Activated T-cell treated with anti-CD3 and anti-CD28 coated beads, Interleukin-2, amount 50 U/mL, for 48 hours (primary cell): ENCODE measurements at places on chromosomes 7 and 10.

- peak; percentile 76 for DNase-seq
Measured at GRCh38 chr7:101814991-101815825, 2.2 kb upstream of the CUX1 start.

GRCh38 chr10:89963451-89964102 is 262.2 kb downstream of the KIF20B start:
- DNase-seq: no peak

DNA sequence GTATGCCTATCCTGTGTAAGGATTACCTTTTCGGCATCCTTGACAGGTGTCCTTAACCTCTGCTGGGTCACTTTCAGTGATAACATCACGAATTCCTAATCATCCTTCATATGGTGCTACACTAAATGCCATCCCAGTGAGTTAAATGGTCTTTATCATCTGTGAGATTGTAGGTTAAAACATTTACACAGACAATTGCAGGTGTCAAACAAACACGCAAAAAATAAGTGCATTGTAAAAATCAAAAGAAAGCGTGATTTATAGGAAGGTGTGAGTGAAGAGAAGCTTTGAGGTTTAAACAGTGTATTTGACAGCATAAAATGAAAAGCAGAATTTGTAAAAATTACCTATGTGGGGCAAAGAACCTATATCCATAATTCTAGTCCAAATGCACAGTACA is 111.5 kb upstream of the IFRD1 start:
- DNase-seq: no peak

DNA sequence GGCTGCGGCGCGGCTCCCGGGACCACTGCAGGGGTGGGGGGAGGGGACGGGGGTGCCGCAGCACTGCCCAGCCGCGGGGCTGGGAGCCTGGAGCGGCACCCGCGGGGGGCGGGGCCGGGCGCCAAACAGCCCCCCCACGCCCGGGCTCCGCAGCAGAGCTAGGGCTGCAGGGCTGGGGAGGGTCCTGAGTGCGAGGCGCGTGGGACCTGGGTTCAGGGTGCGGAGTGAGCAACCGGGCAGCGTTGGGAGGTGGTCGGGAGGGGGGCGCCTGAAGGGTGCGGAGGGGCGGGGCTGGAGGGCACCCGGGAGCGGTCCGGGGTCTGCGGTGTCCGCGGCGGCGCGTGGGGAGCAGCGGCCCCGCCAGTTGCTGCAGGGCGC is 528 bp downstream of the CAMK2G start:
- no peak for DNase-seq

- no peak for DNase-seq
Measured at GRCh38 chr10:1174022-1174421, 117.8 kb downstream of the WDR37 start.

- peak; percentile 52 for DNase-seq
Measured at GRCh38 chr10:132306864-132307751, 642 bp downstream of the STK32C start.

DNA sequence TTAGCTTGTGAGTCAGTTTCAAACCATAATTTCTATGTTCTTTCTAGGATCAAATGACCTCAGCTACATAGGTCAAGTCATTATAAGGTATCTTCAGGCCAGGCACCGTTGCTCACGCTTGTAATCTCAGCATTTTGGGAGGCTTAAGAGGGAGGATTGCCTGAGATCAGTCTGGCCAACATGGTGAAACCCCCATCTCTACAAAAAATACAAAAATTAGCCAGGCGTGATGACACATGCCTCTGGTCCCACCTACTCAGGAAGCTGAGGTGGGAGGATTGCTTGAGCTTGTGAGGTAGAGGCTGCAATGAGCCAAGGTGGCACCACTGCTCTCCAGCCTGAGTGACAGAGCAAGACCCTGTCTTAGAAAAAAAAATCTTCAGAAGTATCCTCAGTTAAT is 362.3 kb downstream of the GATA3 start:
- DNase-seq: peak; percentile 34

DNA sequence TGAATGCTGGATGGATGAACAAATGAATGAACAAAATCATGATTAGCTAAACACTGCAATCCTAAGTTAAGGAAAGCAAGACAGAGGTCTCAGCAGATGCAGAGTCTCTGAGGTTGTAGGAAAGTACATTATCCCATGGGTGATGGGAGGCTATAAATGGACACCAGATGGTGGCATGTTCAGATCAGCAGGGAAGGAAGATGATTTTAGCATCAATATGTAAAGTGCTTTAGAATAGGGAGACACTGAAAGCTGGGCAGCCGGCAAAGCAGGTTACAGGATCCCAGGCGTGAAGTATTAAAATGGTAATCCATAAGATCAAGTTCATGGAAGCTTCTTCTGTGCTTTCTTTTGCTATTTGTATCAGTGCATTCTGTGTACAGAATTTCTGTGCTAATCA is 7.9 kb upstream of the RAPGEF5 start:
- no peak for DNase-seq

- no peak for DNase-seq
Measured at GRCh38 chr7:157700231-157701005, 363.6 kb downstream of the DNAJB6 start.

- DNase-seq: no peak
Measured at GRCh38 chr7:30799206-30799975, 28.2 kb downstream of the MINDY4 start.

GRCh38 chr10:131993275-131993674 is 11.6 kb upstream of the BNIP3 start:
- no peak for DNase-seq

DNA sequence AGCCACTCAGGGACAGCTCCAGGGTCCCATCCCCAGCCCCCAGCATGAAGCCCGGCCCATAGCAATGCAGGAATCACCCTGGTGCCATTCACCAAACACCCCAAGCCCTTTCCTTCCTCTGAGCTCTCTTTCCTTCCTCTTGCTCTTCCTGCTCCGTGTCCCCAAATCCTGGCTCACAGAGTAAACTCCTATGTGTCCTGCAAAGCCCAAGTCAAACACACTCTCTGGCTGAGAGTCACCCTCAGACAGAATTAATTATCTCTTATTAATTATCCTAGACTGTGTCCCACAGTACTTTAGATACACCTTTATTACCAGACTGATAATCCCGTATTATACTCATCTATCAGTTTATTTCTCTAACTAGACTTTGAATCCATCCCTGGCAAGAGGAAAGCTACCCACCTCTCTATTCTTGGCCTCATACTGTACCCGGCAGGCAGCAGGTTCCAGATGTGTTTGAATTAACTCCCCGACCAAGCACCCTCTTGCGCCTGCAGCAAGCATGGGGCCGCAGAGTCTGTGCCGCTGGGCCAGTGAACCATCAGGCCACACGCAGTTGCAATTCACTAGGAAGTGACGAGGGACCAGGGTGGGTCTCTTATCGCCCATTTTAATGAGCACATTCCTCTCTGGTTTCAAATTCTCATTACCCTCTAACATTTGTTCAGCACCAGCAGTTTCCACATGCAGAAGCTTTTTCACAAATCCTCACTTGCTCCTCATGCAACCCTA is 86.7 kb downstream of the PRKAG2 start:
- no peak for DNase-seq

GRCh38 chr10:128281343-128281742 is 155.1 kb upstream of the MKI67 start:
- DNase-seq: no peak

GRCh38 chr7:88184848-88185304 is 35.0 kb downstream of the SRI start:
- peak; percentile 24 for DNase-seq

DNA sequence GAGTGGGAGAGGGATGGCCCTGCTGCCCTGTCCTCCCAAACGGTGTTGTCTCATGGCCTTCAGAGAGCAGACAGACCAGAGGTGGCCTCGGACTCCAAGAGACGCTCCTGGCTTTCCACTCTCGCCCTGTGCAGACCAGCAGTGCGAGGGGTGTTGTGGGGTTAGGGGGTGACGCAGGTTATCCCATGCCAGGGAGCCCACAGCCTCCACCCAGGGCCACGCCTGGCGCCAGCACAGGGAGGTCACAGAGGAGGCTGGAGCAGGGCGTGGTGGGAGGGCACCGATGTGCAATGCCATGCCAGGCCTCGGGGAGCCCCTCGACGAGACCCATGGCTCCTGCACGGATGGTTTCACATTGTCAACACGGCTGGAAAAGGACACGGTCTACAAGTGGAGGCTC is 52.1 kb downstream of the INPP5A start:
- DNase-seq: no peak

- DNase-seq: no peak
Measured at GRCh38 chr7:123637203-123637602, 18.5 kb upstream of the LMOD2 start.

DNA sequence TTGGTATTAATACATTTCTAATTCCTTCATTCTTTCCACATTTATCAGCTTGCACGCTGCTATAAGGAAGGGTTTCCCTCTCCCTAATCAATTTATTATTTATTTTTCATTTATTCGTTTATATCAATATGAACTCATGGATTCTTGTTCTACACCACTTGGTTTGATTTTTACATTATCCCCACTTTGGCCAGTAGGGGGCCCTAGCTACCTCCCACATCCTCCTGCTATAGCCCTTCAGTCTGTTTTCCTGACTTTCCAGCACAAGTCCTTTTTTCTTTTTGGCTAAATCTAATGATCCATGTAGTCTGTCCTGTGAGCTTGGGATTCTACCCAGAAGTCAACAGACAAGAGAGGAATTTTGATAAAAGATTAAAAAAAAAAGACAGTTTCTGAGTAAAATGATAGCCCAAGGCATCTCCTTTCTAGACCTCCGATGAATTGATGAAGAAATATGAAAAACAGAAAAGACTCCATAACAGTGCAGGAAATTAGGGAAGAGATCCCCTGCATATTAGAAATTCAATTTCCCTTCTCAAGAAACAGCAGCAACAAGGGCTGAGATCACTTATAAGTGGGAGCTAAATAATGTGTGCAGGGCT is 47.7 kb downstream of the LYZL2 start:
- DNase-seq: no peak

DNA sequence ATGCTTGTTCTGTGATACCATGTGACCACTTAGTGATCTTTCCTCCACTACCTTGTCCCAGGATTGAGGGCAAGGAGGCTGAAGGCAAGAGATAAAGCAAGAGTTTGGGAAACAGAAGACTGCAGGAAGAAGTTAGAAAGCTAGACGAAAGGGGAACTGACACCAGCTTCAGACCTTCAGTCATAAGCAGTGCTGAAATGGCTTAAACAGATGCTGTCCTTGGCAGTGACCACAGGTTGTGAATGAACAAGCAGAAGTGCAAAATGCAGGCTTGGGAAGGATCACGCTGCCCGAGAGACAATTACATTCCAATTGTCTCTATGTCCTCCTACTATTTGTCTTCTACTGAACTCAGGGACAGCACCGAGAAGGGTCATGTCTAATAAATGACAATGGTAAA is 704.9 kb upstream of the AUTS2 start:
- no peak for DNase-seq

- peak; percentile 49 for DNase-seq
Measured at GRCh38 chr10:100737355-100738054, 7.9 kb upstream of the PAX2 start.

DNA sequence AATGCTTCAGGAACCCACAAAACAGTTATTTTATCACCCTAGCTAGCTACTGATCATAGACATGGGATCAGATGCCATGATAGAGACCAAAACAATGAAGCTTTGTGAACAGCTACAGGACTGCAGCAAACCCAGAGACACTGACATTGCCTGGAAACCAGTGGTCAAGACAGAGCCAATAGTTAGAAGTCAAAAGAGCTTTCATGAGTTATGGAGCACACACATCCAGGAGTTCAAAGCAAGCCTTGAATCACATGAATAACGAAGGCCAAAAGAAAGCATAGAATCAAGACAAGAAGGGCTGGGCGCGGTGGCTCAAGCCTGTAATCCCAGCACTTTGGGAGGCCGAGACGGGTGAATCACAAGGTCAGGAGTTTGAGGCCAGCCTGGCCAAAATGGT is 34.5 kb upstream of the GSAP start:
- no peak for DNase-seq

GRCh38 chr10:14326581-14326980 is 4.1 kb downstream of the FRMD4A start:
- no peak for DNase-seq

DNA sequence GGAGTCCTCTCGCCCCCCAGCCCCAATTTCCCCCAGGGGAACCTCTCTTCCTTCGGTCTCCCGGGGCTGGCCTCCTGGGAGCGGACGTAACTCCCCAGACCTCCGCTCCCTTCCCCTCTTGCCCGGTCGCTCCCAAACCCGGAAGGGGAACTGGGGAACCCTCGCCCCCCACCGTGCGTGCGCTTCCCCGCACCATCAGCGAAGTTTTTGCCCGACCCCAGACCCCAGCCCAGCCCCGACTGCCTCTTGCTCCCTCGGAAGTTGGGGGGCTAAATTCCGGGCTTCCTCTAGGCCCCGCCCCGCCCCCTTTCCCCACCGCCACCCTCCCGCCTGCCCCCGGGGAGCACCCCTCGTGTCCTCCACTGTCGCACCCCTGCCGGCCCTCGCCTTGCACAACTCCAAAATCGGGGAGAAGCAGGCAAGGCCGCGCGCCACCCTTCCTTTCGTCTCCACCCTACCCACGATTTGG is 436 bp downstream of the GNB2 start:
- no peak for DNase-seq

- DNase-seq: no peak
Measured at GRCh38 chr7:19762631-19763030, 10.8 kb downstream of the TMEM196 start.

DNA sequence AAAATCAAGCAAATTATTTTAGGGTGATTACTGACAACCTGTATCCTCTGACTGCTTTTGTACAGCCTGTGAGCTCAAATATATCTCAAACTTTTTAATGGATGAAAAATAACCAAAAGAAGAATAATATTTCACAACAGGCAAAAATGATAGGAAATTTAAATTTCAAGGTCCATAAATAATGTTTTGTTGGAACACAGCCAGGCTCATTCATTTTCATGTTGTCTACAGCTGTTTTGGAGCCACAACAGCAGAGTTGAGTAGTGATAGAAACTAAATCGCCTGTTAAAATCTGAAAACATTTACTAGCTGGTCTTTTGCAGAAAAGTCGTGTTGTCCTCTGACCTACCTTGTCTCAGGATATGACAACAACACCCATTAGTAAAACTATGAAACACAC is 75.9 kb downstream of the GLI3 start:
- DNase-seq: no peak

DNA sequence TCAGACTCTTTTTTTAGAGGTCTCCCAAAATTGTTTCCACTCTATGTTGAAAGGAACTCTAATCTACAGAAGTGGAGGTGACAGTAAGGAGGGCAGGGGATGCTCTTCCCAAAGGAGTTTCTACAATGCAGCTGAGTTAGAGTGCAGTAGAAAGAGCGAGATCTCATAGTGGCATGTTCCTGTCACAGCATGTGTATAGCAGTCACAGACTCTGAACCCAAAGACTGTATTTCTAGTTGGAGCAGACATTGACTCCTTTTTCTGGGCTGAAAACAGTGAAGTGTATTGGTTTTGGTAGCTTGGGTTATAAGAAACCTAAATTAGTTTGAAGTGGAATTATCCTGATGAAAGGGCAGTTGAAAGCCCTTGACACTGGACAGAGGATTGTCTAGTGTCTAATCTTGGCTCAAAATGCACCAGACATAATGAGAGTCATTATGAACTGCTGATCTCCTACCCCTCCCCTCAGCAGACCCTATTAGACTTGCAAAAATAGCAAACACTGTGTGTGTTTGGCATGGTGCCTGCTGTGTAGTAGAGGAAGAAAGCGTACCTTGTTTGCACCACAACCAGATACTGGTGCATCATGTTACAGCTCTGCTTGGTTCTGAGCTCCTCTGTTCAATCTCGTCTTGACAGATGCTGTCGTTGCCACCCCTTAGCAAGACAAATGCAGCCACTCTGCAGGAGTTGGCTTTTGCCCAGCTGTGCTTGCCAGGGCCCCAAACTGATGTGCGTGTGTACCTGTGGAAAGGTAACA is 336.0 kb downstream of the AUTS2 start:
- no peak for DNase-seq

GRCh38 chr10:77925795-77926565 is 575 bp downstream of the DLG5 start:
- peak; percentile 48 for DNase-seq

GRCh38 chr7:106737202-106737562 is 76.2 kb upstream of the CCDC71L start:
- DNase-seq: no peak
